ENCODE measurements at places on chromosomes 4 and X.

- peak; percentile 48 for DNase-seq
Observed at GRCh38 chr4:74793757-74794381, 454 bp downstream of the BTC start.

DNA sequence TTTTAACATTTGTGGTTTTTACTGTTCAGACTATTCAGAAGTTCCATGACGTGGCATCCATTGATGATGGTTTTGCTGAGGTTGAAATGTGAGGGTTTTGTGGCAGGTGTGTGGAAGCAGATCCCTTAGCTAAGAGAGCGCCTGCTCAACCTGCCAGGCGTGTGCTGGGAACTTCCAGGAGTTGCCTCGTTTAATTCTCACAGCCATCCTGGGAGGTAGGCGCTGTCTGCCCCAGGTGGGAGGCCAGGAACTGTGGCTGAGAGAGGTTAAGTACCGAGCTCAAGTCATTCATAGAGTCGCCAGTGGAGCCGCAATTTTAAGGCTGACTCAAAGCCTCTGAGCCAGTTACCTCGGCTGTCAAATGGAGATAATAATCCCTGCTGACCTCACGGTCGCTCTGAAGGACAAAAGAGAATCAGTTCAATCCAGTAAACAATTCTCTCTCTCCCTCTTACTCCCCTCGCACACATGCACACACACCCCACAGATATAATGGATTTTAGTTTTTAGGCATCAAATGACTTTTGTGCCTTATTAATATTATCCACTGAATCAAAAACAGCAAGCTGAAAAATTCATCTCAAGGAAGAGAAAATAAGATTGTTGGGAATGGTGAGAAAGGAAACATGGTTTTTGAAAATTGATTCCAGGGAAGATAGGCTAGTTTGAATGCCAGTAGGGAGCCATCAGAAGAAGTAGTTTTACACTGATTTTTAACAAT, 171.3 kb downstream of the PTTG2 start:
- DNase-seq, result no peak

DNA sequence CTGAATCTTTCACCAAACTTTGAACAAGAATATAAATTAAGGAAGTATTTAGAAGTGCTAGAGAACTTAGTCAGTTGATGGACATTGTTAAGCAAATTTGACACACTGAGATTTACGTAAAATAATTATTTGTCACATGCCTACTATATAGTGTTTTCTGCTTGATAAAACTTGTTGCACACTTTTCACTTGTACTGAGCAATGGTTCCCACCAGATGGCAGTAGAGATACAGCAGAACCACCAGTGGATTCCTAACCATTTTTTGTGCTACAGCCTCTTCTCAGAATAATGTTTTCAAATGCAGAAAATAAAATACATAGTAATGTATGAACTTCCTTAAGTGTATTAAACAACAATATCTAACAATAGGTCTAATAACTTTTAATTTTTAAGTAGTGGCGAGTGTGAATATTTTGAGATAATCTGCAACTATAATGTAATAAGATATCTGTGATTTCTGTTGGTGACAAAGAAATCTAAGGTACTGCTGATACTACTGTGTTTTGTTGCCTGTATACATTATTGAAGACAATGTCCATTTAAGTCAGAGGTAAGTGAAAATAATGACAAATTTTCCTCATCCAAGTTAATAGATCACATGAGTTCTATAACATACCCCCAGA, 81.2 kb downstream of the APOOL start:
- peak; percentile 34 for DNase-seq

GRCh38 chr4:1767770-1768366, 25.2 kb upstream of the FGFR3 start:
- DNase-seq, result peak; percentile 71

DNA sequence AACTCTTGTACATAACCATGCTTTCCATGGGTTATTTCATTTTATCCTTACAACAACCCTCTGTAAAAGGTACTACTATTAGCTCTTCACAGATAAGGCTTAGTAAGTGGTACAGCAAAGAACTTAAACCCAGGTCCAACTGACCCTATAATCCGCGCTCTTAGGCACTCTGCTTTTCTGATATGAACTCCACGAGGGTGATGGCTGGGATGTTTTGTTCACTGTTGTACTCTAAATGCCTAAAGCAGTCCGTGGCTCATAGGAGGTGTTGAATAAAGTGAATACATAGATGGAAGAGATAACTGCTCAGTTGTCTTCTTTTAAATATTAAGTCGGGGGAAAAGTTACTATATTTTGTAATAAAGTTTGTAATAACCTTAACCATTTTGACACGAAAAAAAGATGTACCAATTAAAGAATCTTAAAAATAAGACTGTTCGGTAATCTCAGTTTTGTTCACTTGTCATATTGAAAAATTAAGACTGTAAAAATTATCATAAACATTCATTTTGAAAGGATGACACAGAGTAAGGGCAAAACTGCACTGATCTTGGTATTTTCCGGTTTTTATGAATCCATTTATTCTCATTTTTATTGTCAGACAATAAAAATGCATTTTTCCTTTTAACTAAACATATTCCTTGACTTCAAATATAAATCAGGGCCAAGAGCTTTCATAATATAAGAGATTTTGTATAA, 166.5 kb downstream of the FBXW7 start:
- no peak for DNase-seq

DNA sequence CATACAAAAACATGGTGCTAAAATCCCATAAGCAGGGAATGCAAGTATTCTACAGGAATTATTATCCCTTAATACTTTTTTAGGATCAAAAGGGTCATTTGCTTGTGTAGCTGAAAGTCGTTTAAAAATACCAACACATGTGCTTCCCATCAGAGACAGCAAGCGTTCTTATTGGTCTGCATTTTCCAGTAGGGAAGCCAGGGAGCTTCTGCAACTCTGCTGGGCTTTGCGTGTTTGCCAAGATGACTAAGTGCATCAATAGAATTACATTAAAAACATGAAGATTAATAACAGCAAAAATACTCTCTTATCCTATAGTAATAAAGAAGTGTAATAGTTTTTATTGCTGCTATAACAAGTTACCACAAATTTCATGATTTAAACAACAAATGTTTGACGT, 111.2 kb downstream of the QDPR start:
- DNase-seq, result peak; percentile 52

GRCh38 chr4:112637552-112637866, 566 bp downstream of the LARP7 start:
- DNase-seq, result no peak

DNA sequence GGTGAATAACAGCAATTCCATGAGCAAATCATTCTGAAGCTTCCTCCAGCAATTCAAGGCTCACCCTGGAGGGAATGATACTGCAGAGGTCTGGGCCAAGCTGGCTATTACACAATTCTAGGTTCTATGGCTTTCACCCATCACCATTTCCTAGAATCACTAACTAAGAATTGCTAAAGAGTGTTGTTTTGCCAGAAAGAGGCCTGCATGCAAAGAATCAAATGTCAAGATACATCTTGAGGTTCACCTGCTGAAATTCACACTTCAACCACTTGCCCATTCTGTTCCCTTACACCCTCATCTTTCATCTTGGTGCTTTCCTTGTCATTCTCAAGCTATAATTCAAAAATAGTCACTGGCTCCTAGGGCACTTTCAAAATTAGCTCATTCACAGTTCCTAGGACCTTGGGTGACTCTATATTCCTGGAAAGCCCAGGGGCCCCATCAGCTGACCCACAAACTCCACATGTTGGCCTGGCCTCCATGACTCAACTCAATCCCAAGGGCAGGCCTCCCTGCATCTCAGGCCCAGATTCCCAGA, 7.0 kb downstream of the APBB2 start:
- DNase-seq, result peak; percentile 58

- DNase-seq, result no peak
Observed at GRCh38 chr4:26583538-26583864, 383 bp upstream of the TBC1D19 start.

DNA sequence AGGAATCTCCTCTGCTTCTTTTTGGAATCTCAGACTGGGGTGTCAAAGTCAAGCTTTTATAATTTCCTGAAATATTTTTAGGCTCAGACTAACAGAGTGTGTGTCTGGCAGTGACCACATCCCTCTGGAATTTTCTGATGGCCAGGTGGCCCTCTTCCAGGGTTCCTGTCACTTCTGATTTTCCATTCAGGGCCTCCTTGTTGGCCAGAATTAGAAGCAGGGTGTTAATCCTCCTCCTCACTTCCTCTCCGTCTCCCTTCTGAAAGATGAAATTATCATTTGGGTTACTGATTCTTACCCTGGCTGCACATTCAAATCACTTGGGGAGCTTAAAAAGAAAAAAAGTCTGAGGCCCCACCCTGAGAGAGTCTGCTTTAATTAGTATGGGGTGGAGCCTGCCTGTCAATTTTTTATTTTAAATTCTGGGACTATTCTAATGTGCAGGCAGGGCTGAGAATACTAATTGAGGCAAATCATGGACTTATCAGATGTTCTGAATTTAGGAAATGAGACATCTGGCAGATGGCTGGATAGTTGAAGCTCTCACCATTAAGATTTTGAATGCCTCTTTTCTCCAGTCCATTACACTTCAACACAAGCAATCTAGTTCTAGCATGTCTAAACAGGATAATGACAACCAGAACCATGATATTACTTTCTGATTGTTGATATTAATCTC, 43.2 kb downstream of the HAND2 start:
- DNase-seq, result no peak

DNA sequence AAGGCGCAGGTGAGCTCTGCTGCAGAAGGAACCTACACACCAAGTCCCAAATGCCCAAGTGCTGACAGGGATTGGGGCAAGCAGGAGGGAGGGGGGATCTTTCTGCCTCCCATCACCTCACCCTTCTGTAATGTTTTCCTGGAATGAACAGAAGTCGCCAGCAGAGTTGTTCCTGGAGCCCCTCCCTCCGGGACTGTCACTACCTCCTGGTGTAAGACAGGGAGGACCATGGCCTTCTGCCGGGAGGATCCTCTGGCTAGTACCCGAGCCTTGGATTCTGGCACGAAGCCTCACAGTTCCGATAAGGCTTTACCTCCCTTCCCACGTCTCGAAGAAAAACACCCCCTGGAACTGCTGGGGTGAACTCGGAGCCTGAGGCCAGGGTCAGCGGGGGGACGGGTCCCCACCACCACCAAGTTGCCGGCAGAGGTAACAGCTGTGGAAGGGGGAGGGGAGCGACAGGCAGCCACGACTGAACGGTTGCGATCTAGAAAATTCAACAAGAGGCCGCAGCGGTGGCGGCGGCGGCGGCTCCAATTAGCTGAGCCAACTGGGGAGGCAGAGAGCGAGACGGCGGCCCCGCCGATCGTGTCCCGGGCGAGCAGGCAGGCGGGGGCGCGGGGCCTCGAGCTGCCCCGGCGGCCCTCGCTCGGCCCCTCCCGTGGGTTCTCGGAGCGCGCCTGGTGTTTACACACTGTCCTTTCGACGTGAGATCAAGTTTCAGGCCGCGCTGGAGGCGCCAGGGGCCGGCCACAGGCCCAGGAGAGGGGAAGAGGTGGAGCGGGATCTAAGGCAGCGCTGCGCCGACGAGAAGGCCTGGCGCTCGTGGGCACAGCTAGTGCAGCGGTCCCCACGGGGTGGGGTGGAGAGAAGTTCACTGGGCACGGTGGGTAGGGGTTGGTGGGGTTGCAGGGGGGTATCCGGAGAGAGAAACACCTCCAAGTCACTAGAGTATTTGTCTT, 53.7 kb upstream of the BCOR start:
- no peak for DNase-seq

- DNase-seq, result no peak
Observed at GRCh38 chr4:15132739-15133138, 130.5 kb downstream of the CPEB2 start.

GRCh38 chr4:166896254-166896653, 338.0 kb downstream of the SPOCK3 start:
- no peak for DNase-seq

DNA sequence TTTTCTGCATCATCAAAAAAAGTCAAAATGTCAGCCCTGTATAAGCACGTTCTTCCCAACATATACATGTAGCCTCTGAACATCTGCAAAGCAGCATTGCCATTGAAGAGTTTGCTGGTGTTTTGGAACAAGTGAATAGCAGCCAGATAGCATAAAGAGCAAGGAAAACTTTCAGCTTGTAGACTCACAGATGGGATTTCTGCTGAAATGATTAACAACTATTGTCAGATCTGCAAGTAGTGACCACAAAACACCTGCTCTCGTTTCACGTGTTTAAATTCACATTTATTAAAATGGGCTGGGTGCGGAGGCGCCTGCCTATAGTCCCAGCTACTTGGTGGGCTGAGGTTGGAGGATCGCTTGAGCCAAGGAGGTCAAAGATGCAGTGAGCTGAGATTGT, 123.7 kb downstream of the SPRY1 start:
- no peak for DNase-seq

DNA sequence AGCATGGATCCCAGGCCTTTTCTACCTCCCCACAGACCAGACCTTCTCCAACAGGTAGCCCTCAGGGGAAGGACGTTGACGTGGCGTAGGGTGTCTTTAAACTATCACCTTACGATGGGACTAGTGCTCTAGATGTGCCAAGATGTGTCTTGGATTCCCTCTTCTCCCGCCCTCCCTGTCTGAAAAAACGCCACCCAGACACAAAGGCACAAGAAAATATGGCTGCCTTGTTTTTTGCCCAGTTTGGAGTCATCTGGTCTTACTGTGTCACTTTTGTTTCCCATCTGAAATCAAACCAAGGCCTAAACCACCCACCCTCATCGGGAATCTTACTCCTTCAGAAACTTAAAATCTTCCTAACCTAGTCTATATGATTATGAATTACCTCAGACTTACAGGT, 235.4 kb downstream of the OR13H1 start:
- no peak for DNase-seq

GRCh38 chr4:154024097-154024694, 235.3 kb upstream of the SFRP2 start:
- DNase-seq, result peak; percentile 29

GRCh38 chrX:106278951-106279350, 110.8 kb downstream of the PWWP3B start:
- DNase-seq, result no peak

DNA sequence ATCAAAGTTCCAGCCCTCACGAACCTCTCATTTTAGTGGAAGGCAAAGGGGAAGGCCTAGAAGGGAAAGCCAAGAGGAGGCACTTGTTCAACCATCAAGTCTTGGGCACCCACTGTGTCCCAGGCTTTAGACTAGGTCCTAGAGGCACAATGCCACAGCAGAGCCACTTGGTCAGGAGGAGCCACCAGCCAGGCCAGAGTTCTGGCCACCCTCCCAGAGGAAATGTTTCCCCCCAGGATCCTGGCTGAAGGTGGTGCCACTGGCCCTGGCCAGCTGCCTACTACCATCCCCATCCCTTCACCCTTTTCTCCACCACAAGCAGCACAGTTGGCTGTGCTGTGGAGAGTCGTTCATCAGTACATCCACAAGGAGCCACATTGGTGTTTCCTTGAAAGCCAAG, 34.3 kb upstream of the XPNPEP2 start:
- no peak for DNase-seq

GRCh38 chrX:40544343-40545266, 36.2 kb upstream of the ATP6AP2 start:
- peak; percentile 27 for DNase-seq

- no peak for DNase-seq
Observed at GRCh38 chrX:122187069-122187713, 996.9 kb upstream of the GRIA3 start.

GRCh38 chrX:123222920-123223319, 38.8 kb downstream of the GRIA3 start:
- no peak for DNase-seq
